D341Med (cell line): ENCODE measurements at places on chromosomes 3 and 15.

- DNase-seq, result no peak
These were observed 48.0 kb downstream of the SSUH2 start for GRCh38 chr3:8596321-8597218.

GRCh38 chr3:184455991-184456390 lies 76.1 kb downstream of the CHRD start:
- DNase-seq, result no peak

- no peak for DNase-seq
These were observed 241.9 kb downstream of the ALCAM start for GRCh38 chr3:105608623-105609022.

- DNase-seq, result no peak
These were observed 40.6 kb upstream of the RBMS3 start for GRCh38 chr3:29240248-29240647.

- no peak for DNase-seq
These were observed 6.0 kb upstream of the ARIH1 start for GRCh38 chr15:72468103-72468502.

GRCh38 chr3:85709346-85709892 lies 750.6 kb downstream of the CADM2 start:
- DNase-seq, result no peak

GRCh38 chr3:16884084-16884747 lies 539 bp upstream of the PLCL2 start:
- DNase-seq, result peak; percentile 92

GRCh38 chr3:12197475-12197874 lies 38.8 kb upstream of the TIMP4 start:
- DNase-seq, result no peak

DNA sequence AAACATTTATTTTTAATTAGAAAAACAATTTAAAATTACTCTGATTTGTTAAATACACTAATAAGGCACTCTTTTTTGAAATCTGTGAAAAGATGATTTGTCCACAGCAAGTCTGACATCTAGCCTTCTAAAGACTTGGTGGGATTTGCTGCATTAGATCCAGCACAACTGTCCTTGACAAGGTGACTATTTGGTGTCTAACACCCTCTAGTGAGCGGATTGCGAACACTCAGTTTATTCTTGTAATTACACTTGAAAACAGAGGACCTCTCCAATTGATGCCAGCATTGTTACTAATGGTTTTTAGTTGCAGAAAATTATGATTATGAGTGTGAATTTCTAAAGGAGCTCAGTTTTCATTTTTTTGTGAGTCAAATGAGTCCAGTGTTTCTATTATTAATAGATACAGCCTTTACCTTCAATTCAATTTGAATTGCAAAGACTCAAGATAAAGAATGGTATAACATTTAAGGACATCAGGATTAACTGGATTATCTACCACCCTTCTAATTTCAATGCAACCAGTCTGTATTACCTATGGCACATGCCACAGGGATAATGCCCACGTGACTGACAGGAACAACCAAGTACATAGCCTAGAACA lies 29.7 kb upstream of the STRIT1 start:
- peak; percentile 67 for DNase-seq

DNA sequence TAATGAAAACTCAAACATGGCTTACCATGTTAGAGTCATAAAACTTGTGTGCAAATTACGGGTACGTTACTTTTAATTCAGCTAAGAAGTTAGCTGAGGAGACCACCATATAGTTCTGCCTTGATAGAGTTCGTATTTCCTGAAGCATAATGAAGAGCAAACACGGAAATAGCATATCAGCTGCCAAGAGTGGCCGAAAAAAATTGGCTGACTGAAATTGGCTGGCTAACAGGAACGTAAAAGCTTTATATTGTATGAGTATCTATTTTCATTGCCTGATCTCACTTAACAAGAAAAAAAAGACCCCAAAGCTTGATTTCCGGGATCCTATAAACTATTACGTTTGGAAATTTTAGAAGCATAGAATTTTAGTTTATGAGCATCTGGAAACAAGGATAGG lies 1222.9 kb downstream of the ZPLD1 start:
- DNase-seq, result no peak

DNA sequence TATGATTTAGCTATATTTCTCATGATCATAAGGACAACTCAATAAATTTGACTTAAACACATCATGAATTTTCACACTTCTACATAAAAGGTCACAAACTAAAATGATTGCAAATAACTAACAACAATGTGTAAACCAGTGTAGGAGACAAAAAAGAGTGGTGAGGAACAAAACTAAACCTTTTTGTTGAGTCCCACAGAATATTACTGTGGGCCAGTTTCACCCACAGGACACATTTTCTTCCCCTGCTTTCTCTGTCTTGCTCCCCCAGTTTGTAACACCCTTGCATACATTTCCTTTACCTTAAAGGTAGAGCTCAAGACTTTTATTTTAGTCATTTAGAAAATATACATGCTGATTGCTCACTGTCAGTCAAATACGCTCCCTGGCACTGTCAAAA lies 130.9 kb upstream of the GOLGA6L6 start:
- DNase-seq, result no peak

- DNase-seq, result no peak
These were observed 9.2 kb downstream of the TBC1D5 start for GRCh38 chr3:17733215-17733614.

- DNase-seq, result no peak
These were observed 89.4 kb upstream of the ANKRD34C start for GRCh38 chr15:79193103-79193502.

DNA sequence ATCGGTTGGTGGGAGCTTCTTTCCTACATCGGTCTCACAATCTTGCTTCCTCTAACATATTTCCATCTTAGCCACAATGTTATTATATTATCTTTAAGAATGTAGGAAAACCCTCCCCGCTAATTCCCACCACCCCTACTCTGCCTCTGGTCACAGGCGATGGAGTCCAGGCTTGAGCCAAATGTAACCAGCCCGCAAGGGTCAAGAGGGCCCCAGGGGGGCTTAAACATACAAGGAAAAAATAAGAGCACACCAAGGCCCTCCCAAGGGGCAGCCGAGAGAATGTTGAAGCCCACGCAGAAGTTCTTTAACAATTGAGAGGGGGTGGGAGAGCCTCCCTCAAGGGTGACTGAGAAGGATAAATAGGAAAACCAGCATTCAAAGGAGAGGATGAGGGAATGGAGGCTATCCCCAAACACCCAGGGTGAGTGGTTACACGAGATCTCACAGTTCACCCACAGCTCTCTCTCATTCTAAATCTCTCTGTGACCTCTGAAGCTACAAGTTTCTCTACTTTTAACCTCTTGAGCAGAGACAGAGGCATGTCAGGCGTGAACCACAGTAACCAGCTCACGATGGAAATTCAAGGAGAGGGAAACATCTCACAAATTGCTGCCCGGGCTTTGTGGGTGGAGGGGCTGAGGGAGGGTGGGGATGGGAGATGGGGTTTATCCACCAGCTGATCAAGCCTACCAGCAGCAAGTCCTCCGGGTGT lies 31.4 kb upstream of the UACA start:
- no peak for DNase-seq

GRCh38 chr3:185940951-185941350 lies 3.1 kb upstream of the TRA2B start:
- DNase-seq, result no peak

DNA sequence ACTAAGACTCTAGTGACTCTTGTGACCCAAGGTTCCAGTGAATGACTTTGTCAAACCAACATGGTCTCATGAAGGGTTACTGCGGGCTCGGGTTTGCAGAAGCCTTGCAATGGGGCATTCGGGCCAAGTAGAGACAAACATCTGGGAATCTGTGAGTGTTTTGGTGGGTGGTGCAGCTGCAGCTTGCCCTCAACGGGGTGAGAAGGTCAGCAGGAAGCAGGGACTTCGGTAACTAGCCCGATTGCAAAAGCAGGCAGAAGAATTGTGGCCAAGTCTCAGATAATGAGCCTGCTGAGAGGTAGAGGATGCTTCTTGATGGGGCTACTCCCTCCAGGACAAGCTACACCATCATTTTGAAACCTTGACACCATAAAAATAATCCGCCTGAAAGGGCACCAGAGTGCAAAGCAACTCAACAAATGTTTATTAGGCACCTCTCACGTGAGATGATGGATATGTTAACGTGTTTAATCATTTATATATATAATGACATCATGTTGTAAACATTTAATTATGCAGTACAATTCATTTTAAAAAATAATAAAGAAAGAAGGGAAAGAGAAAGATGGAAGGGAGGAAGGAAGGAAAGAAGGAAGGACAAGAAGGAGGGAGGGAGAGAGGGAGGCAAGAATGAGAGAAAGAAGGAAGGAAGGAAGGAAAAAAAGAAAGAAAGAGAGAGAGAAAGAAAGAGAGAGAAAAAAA lies 263.9 kb upstream of the IGF1R start:
- no peak for DNase-seq

DNA sequence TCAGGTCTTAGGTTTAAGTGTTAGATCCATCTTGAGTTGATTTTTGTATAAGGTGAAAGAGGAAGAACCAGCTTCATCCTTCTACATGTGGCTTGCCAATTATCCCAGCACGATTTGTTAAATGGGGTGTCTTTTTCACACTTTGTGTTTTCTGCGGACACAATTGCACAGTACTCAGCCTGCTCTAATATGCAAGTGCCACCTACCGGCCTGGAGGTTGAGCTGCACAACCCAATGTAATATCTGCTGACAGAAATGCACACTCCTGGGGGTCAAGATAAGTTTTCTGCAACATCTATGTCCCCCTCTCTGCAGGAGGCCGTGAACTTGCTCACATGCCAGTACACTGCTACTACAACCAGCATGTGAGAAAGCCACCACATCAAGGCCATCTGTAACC lies 791.9 kb upstream of the ROBO1 start:
- DNase-seq, result no peak

DNA sequence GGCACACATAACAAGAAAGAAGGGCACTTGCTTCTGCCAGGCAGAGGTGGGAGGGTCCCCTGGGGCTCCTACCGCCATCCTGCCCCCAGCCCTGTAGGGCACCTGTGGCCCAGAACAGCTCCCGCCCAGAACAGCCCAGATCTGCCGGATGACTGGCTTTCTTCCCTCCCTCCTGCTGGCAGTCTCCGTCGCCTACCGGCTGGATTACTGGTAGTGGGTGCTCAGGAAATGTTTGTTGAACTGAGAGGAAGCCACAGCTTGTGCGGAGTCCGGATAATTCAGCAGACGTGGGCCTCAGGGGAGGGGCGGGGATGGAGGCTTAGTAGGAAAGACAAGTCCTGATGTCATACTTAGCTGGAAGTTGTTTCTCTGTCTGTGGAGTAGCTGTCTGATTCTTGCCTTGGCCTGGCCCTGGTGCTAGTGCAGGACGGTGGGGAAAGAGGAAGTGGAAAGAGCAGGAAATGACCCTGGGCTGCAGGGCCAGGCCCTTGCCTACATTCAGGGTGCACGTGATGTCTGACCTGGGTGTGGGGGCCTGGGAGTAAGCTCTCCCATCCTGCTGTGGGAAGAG lies 6.7 kb downstream of the CCDC9B start:
- DNase-seq, result peak; percentile 74

DNA sequence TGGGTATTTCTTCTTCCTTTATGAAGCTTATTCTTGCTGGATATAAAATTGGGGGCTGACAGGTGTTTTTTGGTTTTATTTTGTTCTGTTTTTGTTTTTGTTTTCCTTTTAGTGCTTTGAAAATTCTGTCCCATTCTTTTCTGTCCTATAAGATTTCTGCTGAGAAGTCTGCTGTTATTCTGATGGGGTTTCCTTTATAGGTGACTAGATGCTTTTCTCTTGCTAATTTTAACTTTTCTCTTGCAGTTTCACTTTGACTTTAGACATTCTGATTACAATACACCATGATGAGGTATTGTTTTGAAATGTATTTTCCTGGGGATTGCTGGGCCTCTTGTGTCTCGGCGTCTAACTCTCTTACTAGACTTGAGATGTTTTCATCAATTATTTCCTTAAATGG lies 22.8 kb downstream of the TTC14 start:
- no peak for DNase-seq

DNA sequence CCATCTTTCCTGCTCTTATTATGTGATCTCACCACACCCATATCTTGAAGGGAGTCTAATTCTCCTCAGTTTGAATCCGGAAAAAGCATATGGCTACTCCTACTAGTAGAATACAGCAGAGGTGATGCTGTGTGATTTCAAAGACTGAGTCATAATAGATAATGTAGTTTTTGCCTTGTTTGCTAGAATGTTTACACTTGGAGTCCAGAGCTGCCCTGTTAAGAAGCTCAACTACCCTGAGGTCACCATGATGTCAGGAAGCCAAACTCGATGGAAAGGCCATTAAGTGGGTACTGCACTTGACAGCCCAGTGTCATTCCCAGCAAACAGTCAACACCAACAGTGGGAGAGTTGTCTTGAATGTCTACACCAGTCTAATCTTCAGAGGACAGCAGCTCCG lies 56.9 kb downstream of the CD200R1L start:
- DNase-seq, result no peak

- DNase-seq, result peak; percentile 69
These were observed 27.9 kb upstream of the FAM174B start for GRCh38 chr15:92683511-92683834.

GRCh38 chr15:75649848-75650247 lies 2.1 kb downstream of the SNX33 start:
- no peak for DNase-seq

GRCh38 chr15:35630985-35631384 lies 85.0 kb upstream of the DPH6 start:
- DNase-seq, result no peak

DNA sequence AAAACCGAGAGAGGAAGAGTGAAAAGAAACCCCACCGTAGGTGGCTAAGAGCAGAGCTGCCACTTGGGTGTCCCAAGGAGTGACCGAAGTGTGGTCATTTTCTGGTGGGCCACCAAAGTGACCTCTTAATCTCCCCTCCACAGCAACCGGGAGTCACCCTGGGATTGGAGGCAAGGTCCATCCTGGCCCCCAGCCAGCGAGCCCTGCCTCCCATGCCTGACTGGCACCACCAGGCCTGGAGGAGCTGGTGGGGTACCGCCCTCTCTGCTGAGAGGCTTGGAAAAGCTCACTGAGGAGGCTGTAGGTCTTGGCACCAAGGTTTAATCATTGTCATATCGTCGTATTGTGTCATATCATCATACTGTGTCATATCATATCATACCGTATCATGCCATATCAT lies 74.0 kb upstream of the TRPM1 start:
- DNase-seq, result peak; percentile 23

- DNase-seq, result no peak
These were observed 484.4 kb upstream of the TPRG1 start for GRCh38 chr3:188687389-188687788.

DNA sequence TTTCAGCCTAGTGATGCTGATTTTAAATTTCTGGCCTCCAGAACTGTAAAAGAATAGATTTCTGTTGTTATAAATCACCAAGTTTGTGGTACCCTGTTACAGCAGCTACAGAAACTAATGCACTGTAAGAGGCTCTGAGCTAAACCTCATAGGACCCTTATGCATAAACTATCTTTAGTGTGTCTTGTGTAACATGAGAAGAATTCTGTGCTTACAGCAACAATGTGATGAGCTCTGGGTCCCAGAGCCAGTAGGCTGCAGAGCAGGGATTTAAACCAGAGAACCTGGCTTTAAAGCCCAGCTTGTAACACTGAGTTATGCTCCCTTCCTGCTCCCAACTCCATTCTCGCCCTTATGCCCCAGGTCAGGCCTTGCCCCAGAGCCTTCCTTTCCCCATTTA lies 113.1 kb downstream of the THSD4 start:
- no peak for DNase-seq
